ENCODE measurements at places on chromosomes 2 and 18. TPM values are rescaled to one million over a fixed set of nuclear protein-coding genes. Genes with fewer than 3 reads are reported as not detected.

DNA sequence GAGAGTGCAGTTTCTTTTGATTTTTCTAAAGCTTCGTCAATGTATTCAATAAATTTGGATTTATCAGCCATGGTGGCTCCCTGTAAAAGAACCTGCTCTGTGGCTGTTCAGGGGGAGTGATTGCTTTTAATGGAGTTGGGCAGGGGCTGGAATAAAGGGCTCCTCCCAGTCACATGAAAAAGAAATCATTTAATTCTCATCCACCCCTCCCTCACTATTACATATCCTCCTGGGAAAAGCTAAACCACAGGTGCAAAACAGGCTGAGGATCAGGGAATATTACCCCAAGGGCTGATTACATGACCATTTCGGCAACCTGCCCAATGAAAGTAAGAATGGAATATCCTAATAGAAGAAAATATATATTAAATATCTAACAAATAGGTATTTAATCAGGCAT, at the start of gene SULT6B1:
TSS of gene SULT6B1 (minus strand) at position 101 of the 400 bp plus-strand sequence. CDS start at position 71, 30 bp downstream.
- DNase-seq, result no peak

DNA sequence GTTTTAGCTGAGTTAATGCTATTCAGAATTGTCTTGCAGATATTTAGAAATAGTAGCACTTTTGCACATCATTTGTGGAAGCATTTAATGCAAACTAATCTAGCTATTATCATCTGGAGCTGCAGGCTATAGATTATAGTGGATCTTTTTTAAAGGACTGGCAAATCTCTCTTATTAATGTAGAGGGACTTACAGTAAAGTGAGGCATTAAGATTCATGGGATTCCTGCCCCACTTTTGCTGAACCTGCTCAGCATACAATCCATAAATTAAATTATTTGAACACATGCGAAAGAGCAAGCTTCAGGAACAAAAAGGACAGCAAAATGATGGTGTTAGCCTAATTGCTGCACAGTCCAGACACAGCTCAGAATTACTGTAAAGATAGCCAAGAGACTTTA, 477.7 kb downstream of the DCDC2C start:
- no peak for DNase-seq

DNA sequence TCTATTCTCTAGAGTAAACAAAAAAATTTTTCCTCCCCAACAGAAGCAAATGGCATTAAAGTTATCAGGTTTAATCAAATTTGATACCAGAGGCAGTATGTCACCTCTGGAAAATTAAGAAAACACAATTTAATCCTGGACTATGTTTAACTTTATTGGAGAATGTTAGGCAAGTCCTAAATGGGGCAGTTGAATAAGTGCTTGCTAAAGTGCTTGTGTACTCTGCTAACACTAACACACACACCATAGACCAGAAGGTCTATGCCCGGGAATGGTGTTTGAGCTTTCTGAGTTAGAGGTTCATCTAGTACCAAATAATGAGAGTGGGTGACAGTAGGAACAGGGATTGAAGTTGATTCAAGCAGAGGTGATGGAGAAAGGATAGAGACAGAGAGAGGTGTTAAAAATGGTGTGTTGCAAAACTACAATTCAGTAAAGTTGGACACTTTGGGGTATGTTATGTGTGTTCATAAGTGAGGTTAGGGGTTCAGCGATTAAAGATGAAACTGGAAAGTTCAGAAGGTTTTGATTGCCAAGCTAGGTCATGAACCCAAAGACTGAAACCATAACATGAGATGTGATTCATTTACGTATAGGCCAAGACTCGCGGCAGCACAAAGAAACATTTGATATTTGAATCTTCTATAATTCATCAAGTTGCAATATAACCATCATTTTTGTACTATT, 40.5 kb upstream of the PEX13 start:
- no peak for DNase-seq

- no peak for DNase-seq
Measured at GRCh38 chr2:144151405-144151804, 368.5 kb downstream of the ZEB2 start.

GRCh38 chr2:156465573-156465972, 29.4 kb downstream of the GPD2 start:
- DNase-seq, result no peak

The SMAD4 gene
- total RNA-seq, result 80.3 TPM

All from activated CD4-positive, alpha-beta memory T cell treated with anti-CD3 and anti-CD28 coated beads, Interleukin-2, amount 10 ng/mL, durations not matched to agents 7 days and 5 days (primary cell).